ENCODE measurements at places on chromosomes 1 and 21. TPM values are rescaled to one million over a fixed set of nuclear protein-coding genes. Genes with fewer than 3 reads are reported as not detected.

The TLCD4 gene
- total RNA-seq: 20.9 TPM

The DAB1 gene
- 45.4 TPM for total RNA-seq

The NUP210L gene
- under 0.01 TPM for total RNA-seq

The SNRNP40 gene
- total RNA-seq: 102 TPM

The SPSB1 gene
- total RNA-seq: 2.3 TPM

The CAPN9 gene
- 0.16 TPM for total RNA-seq

The GPR61 gene
- total RNA-seq: 5.3 TPM

The TFF2 gene
- not detected for total RNA-seq

The ZSWIM5 gene
- total RNA-seq: 22.6 TPM

The VWA5B1 gene
- total RNA-seq: 0.16 TPM

The LRRC7 gene
- total RNA-seq: 303 TPM

The GSTM5 gene
- 1.9 TPM for total RNA-seq

The HMGCS2 gene
- total RNA-seq: not detected

The AXDND1 gene
- 0.78 TPM for total RNA-seq

The UTS2 gene
- not detected for total RNA-seq

The WDR64 gene
- not detected for total RNA-seq

The AGT gene
- total RNA-seq: 9.8 TPM

The ZNF695 gene
- 8.6 TPM for total RNA-seq

The TNN gene
- 0.47 TPM for total RNA-seq

Data from occipital lobe (tissue), 3 donors.